ENCODE measurements at places on chromosomes 16 and 17.
A peak's percentile ranks its signal among the peaks of the same experiment; 100 is the strongest.

DNA sequence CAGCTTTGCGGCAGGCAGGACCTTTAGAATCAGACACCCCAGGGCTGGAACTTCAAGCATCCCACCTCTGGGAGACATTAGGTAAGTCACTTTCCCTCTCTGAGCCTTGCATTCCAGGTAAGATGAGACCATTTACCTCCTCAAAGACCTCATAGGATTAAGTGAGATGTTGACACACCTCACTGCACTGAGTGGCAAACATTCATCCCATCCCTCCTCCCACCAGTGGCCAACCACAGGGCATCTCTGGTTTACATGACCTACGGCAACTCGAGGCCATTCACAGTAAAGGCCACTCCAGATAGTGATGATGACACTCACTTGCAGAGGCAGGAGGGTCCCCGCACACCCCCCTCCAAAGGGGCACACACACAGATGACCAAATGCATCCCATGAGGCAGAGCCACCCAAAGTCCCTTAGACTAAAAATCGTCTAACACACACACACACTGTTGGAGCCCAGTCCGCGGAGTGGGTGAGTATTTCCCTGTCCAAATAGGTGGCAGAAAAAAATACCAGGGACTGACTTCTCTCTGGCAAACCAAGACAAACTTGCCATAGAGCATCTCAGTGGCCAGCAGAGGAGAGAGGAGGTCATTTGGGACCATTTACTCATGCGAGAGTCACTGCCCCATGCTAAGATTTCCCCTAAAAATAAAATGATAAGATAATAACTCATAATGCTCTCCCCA lies 454.9 kb downstream of the SOX9 start:
- no peak for DNase-seq

GRCh38 chr17:44221084-44221861 lies 1.8 kb upstream of the UBTF start:
- DNase-seq, result peak; percentile 39

GRCh38 chr17:8734876-8735275 lies 9.8 kb downstream of the CCDC42 start:
- DNase-seq, result no peak

DNA sequence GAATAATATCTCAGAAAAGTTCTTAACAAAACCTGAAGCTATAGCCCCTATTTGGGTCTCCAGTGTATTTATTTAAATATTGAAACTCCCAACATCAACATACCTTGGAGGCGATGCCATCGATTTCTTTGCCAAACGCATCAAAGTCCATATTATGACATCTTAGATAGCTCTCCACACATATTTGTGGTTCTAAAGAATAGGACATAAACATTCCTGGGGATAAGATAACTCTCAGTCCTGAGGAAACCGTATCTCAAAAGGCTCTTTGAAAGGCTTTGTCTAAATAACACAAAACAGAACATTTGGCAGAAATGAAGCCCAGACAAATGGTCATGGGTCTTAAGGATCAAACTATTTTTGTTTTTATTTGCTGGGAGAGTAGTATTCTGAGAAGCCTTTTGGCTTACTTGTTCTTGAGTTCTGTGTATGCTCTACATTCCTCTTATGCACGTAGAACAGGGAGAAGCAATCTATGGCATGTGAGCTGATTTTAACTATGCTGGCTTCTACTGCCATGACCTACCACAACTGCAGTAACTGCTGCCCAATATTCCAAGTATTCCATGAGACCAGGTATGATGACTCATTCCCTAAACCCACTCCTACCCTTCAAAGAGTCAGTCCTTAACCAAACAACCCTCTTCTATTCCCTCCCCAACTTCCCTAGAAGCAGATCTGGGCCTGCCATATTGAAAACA lies 279.0 kb upstream of the ZFHX3 start:
- DNase-seq, result no peak

DNA sequence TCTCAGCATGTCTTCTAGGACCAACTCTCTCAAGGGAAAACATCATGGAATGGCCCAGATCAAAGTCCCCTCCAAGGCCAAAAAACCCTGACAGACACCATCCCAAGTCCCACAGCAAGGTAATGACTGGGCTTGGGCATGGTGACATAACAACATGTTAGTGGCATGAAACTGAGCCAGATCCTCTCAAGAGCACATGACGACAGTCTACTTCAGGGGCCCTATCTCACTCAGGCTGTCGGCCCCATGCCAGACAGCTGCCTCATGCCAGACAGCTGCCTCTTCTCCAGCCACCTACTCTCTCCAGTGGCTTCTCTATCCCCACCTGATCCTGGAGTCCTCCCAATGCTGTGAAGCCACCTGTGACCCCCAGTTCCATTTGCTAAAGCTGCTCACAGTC lies 18.4 kb downstream of the HSD11B2 start:
- no peak for DNase-seq

DNA sequence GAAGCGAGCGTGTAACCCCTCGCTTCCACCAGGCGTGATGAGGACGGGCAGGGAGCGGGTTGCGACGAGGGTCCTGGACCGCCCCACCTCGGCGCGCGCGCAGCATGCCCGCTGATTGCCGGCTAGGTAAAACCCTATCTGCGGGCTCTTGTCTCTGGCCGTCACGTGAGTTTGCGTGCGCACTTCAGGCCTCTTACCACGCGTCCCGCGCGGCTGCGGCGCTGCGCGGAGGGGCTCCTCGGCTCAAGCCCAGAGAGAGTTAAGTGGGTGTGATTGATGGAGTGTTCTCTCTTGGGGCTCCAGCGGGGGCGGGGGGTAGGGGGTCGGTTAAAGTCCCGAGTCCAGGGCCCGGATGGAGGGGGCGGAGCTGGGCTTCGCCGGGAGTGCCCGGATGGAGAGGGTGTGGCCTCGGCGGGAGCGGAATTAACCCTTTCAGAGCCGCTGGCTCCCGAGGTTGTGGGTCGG lies 7.9 kb downstream of the KDM6B start:
- DNase-seq, result peak; percentile 75

DNA sequence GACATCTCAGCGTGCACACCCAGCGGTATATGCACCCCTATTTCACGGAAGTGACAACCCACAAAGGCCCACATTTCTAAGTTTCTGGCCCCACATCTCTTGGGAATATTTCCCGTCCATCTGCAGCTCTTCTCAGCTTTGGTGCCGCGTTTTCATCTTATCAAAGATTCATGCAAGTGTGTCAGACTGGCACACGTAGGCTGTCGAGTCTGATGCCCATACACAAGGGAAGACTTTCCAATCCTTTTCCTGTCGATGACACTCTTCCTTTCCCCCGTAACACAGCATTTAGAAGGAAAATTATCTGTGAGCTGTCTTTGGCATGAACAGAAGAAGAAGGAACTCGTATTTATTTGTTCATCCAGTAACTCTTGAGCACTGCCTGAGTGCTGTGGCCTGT lies 83.0 kb downstream of the SHISA6 start:
- no peak for DNase-seq

GRCh38 chr17:69802045-69802740 lies 272.8 kb upstream of the KCNJ16 start:
- DNase-seq, result no peak

DNA sequence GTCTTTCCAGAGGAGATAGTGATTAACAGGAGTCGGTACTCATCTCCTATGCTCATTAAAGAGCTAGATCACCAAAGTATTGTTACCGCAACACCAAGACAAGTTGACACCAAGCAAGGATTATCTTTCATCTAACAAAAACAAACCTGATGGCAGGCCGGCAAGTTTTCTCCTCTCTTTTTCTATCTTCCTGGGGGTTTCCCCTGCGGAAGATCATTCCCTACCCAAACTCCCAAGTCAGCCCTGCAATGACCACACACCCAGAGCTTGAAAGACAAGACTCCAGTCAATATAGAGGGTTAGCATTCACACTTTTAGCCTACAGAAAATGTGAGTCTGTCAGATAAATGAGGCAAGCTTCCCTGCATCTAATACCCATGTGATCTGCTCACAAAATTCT lies 312.1 kb downstream of the SOX9 start:
- no peak for DNase-seq

DNA sequence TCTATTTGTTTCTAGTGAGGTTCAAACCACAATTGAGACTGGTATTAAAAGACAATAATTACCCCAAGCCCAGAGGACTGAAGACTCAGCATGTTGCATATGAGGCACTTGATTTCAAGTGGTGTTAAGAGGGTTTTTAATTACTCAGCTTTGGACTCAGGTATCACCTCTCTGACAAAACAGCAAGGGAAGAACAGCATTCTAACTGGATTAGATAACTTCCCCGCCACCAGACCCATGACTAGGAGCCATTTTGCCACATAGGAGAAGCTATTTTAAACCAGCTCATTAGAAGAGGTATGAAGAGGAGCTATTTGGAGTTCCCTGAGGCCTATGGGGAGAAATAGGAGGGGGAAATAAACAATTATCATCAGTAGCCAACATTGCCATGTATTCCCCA lies 226.1 kb upstream of the TOX3 start:
- DNase-seq, result no peak

GRCh38 chr17:2087597-2088211 lies 32.8 kb downstream of the HIC1 start:
- DNase-seq, result peak; percentile 26

GRCh38 chr17:62688398-62689160 lies 61.1 kb downstream of the MRC2 start:
- no peak for DNase-seq

DNA sequence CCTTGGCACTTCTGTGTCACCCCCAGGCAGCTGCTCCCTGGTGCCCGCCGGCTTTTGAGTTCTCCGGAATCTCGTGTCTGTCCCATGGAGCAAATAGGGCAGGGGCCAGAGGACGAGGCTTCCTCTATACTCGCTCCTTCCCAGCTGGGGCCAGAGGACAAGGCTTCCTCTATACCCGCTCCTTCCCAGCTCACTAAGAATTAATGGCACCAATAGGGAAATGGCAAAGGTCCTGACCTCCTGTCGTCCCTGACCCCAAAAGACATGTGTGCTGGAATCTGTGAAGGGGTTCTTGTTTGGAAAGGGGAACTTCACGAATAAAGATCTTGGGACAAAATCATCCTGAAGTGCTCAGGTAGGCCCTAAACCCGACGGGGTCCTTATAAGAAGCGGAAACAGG lies 7.6 kb downstream of the SGSH start:
- no peak for DNase-seq

DNA sequence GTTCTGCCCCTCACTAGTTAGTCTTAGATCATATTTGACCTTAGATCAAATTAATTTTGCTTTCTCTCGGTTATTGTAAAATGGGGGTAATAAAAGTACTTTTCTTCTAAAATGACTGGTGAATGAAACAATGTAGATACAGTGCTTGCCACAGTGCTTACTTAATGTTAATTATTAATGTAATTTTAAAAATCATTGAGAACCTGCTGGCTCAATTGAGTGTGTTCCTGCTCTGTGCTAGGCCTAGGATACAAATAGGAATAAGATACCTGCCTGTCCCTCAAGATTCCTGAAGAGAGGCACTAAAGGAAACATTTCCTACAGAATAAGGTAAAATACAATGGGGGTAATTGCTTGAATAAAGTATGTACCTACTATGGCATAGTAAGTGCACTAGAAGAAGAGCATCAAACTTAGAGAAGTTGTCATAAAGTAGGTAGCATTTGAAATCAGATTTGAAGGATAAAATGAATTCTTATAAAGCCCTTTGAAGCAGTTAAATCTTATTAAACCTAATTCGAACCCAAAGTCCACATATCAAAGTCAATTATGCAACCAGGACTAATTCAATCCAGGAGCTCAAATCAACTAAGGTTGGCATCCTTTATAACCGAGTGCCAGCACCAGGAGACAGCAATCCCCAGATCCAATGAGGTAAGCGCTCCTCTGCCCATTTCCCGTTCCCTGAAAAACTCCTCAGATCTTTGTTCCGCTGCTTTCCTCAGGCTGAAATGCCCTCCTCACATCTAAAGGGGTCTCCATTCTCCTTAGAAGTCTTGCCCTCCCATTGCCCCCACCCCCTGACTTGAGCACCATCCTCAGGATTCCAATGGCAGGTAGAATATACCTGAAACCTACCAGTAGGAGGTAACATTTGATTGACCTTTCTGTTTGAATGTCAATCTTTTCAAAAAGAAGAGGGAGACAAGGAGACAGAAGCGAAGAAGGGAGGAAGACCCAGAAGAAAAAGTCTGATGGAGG lies 2.4 kb upstream of the MED13 start:
- DNase-seq, result no peak

DNA sequence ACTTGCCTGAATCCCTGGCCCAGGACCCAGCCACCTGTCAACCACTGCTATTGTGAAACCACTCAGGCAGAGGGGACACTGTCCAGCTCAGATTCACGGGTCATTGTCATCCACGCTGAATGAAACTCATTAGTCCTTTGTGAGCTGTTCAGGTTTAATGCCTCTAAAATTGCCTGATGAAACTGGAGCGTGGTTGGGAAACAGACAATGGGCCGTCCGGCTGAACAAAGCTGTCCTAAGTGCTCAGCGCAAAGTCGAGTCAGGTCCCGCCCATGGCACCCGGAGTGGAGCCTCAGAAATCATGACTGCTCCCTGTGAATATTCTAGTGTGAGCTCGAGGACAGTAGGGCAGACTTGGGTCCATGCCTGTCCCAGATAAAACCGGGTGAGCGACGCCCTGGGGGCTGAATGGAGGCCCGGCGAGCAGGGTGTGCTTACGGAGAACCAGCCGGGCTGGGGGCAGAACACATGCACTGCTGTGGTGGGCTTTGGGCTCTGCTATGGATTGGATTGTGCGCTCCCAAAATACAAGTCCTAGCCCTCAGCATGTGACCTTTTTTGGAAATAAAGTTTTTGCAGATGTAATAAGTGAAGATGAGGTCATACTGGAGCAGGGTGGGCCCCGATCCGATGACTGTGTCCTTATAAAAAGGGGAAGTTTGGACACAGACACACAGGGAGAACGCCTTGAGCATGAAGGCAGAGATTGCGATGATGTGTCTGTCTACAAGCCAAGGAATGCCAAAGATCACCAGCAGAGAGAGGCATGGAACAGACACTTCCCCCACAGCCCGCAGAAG lies 12.9 kb upstream of the CMIP start:
- DNase-seq, result no peak

DNA sequence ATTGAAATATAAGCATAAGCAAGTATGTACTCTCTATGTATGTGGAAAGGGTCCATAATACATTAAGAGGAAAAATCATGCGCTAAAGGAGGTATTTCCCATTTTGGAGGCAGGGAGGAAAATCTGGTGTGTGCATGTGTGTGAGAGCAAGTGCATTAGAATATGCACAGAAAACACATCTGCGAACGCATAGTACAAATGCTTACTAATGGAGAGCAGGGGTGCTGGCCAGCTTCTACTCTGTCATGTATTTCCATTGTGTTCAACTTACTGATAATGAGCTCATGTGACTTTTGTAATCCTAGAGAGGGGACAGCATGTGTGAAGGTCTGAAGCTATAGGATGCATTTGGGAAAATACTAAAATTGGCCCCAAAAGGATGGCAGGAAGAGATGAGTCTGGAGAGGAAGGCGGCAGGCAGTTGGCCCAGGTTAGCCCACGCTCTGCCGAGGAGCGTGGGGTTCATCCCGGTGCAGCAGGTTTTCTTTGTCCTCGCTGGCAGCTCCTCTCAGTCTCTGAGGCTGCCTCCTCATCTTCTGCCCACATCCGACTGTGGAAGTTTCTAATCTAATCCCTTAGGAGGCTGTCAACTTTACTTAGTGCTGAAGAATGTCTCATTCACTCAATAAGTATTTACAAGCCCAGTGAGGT lies 17.8 kb upstream of the KSR1 start:
- DNase-seq, result no peak

Measured in T-helper 2 cell (primary cell).